ENCODE measurements at places on chromosomes 6 and 20.

- DNase-seq, result no peak
Measured at GRCh38 chr20:15011631-15012030, 674.2 kb upstream of the FLRT3 start.

GRCh38 chr6:108735310-108736001 lies 112.8 kb upstream of the ARMC2 start:
- DNase-seq, result no peak

DNA sequence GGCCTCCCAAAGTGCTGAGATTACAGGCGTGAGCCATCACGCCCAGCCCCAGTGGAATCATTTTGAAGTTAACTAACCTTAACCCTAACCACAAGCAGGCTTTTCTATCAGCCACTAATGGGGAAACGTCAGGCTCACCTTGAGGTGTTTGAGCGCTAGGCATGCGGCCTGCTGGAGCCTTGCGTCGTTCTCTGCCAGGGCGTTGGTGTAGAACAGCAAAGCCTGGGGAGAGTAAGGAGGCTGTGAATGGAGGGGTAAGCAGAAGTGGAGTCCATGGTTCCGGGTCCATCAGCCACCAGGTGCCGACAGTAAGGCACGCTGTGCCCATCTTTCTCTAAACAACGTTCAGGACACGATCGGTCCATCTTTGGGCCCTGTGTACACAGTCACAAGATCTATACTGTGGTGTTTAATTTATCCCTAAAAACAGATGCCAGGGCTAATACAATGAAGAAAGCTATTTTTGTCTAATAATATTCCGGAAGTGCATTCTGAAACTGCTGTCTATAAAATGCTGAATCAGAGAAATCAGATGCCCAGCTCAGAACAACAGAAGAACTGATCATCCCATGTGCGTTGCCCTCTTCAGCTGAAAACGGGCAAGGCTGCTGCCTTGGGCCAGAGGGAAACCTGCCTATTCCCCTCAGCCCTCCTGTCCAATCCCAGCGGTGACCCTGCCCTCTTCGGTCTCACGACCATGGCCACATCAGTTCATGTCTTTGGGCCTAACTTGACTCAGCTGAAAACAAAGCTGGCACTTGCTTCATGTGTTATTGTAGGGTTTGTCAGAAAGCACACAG lies 79.6 kb downstream of the PTPN1 start:
- DNase-seq, result no peak

DNA sequence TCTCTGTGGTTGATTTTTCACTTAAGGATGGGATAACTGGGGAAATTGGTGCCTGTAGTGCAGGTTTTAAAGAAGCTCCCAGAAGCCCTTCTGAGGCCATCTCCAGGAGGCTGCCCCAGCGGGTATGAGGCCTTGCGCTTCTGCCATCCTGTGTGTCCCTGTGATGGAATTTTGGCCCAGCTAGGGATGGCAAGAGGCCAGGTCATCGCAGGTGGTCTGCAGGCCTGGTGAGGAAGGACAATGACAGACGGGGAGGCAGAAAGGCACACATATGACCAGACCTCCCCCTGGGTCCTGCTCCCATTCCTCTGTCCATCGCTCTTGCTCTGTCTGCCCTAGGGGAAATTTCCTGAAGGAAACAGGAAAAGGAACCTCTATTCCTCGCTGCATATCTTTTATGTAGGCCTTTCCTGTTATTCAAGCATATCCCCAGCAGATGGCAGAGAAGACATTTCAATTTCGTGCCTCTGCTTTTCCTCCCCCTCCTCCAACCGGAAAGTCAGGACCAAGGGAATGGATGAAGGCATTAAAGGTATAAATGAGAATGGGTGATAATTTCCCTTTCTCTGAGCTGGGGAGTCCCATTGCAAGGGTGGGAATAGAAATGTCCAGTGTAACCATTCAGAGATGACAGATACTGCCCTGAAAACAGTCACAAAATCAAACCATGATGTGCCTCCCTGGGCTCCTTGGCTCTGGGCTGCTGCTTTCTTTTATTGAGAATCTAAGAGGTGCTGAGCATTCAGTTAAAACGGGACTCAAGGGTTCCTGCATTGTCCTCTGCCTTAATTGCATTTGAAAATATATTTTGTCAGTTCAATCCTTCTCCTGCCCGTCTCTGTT lies 17.6 kb upstream of the HLA-F start:
- no peak for DNase-seq

GRCh38 chr20:14142171-14142570 lies 146.9 kb downstream of the MACROD2 start:
- no peak for DNase-seq
